ENCODE measurements at places on chromosomes 11 and 22.

DNA sequence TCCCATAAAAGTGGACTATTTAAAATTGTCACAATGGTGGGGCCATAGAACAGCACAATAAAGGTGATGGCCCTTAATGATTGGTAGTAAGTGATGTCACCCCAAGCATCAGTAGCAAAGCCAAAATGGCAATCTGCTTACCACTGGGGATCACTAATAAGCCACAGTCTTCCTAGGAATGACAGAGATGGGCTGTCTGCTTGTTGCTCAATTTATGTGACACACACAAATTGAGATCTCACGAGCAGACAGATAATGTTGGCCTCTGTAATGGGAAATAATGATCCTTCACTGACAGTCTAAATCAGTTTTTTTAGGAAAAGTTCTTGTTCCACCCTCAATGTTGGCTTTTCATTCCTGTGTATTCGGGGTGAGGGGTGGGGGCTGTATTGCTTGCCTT is 515.1 kb downstream of the BRD1 start:
- DNase-seq, result no peak

DNA sequence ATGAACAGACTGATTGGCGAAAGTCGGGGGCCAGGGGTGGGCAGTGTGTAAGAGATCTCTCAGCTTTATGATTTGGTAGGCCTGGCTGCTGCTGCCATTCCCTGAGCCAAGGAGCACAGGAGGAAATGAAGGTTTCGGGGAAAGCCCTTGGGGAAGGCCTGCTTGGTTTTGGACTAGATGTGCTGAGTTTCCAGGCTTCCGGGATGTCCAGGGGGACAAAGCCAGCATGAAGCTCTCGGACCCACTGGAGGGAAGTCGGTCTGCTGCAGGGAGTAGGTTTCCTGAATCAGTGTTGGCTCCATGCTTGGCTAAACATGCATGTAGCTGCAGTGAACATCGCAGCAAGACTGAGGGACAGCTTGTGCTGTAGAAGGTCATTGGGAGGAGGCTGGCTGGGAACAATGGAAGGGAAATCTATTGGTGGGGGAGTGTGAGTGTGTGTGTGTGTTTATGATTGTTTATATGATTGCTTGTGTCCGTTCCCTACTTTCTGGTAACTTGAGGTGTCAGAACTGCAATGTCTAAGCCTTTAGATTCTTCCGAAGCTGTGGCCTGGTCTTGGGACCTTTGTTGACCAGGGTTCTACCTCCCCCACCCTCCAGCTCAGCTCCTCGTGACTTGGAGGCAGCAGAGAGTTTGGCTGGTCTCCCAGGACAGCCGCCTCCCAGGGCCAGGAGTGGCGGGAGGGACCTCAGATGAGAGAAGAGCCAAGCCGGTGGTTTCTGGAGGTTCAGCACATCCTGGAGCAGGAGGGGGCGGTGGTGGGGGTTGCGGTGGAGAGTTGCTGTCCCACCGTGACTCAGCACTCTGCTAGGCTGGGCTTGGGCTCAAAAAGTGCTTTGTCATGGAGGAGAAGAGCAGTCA is 4.0 kb upstream of the FTH1 start:
- DNase-seq, result no peak

DNA sequence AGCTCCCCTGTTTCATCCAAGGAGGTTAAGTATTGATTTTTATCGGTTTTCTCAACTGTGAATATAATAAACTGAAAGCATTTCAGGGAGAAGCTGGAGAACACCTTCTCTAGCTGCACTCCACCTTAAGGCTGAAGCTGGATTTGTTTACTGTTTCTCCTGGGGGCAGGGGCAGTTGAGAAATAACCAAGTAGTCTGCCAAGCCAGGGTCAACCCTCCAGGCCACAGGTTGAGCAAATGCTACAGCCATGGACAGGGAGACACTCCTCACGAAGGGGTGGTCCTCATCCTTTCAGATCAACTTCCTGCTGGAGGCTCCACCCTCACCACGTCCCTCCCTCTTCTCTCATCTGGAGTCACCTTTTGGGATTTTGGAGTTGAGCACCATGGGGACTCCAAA is at the start of gene TTC36:
TSS of gene TTC36 (plus strand) at position 366 of the 400 bp plus-strand sequence. CDS start at position 387, 21 bp downstream.
- no peak for DNase-seq

GRCh38 chr22:22752199-22752555 is 107.8 kb downstream of the GGTLC2 start:
- DNase-seq, result no peak

DNA sequence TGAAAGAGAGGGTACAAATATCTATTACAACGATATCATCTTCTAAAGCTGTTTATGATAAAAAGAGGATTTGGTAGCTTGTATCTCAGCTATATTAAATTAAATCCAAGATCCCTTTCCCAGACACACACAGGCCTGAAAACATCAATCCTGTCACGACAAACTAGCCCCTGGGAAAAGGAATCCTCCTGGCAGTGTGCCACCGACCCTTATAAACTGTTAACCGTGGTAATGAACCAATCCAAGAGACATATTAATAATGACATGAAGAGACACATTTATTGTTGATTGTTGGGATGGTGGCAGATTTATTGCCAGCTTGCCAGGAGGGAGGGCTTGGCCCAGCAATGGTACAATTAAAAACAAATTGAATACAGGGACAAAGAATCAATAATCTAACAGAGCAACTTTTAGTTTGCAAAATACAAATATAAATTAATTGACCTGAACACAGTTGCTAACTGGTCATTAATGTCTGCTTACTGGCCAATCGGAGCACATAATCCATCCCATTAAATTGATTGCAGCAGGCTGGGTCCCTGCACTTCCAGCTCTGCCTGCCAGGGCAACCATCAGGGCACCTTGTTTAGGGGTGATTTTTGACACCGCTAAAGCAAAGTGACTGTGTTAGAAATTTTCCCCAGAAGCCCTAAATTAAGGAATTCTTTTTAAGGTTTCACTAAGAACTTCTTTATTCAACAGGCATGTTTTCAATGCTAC is 887.6 kb downstream of the OPCML start:
- DNase-seq, result no peak

DNA sequence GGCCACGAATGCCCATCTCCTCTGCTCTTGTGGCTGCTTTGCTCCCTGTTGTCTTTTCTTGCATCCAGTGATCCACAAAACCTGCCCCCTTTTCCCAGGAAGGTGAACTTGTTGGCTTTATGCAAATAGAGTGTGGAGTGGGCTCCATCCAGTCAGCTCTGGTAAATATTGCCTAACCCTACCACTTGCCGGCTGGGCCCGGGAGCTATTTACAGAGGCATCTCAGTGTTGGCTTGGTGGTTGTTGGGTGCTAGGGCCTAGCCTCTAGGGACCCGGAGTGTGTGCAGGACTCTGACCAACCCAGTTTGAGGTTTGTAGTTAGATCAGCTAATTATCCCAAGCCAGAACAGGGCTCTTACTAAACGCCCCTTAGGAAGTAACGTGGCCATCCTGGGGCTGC is 40.8 kb upstream of the TLCD5 start:
- DNase-seq, result no peak

DNA sequence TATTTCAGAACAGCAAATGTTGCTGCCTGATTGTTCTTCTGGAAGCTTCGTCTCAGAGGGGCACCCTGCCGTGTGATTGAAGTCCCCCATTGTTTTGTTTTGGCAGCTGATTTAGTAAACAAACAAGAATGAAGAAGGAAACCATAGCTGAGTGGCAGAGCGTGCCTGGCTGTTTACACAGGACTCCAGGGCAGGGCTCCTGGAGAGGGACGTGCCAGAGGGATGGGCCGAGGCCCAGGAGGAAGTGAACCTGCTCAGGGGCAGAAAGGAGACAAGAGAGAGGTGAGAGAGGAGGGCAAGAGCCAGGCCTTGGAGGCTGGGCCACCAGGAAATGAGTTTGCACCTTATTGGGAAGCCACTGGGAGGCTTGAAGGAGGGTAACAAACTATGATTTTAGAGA is 85.5 kb upstream of the B3GAT1 start:
- no peak for DNase-seq

DNA sequence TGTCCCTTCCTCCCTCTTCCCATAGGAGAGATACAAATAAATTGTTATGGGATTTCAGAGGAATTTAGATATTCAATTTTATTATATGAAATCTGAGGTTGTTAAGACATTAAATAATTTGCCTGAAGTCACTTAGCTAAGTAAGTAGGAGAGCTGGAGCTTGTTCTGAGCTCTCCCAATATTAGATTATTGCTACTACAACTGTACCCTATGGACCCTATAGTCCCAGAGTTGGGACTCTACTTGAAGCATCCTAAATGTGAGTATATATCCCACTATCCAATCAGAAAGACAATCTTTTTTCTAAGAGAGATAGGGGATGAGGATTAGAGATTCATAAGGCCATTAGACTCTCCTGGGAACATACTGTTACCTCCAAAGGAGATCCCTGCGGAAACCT is 1130.0 kb downstream of the DLG2 start:
- no peak for DNase-seq

- DNase-seq, result no peak
Observed at GRCh38 chr22:40084246-40084645, 89.5 kb downstream of the FAM83F start.

GRCh38 chr11:27722117-27722952 is 22.1 kb upstream of the BDNF start:
- no peak for DNase-seq

DNA sequence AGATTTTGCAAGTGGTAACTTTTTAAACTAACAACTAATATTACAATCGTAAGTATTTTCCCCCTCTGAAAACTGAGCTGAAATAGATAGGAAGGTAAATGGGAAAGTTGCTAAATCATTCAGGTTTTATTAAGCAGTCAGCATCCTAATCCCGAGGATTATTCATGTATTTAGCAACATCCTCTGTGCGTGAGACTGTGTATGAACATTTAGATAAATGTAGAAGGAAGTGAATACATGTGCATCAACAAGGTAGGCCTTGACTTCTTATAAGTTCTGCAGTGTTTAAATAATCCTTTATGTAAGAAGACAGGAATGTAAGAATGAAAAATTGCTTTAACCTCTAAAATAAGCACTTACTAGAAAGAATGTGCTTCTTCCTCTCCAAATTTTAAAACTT is 745.9 kb upstream of the TENM4 start:
- DNase-seq, result no peak

GRCh38 chr11:38510041-38510440 is 1912.0 kb upstream of the RAG2 start:
- no peak for DNase-seq

GRCh38 chr11:122672892-122673291 is 17.4 kb downstream of the UBASH3B start:
- DNase-seq, result no peak
